Karpas-422 (cell line): ENCODE measurements at places on chromosomes 5 and 9.

DNA sequence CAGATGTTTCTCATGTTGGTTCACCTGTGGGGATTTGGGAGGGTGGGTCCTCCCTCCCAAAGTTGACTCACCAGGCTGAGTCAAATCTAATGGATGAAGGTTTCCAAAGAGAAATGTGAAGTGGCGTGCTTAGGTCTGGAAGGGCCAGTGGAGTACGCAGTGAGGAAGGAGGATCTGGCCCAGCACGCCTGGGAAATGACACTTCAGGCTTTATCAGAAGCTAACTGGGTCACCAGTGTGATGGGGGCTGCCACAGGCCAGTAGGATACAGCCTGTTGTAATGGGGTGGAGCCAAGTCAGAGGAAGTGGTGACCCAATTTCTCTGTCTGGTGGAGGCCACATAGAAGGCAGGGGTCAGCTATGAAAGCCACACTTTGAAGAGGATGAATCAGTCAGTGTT, 18.0 kb downstream of the POLR1E start:
- no peak overlapping the region for H3K4me3 ChIP-seq
- no peaks in the 10 kb centered on the region for H3K4me1 ChIP-seq
- H3K27ac ChIP-seq = no peak overlapping the region
- peaks cover 57% of the 10 kb centered on the region for H3K36me3 ChIP-seq
- no peaks in the 10 kb centered on the region for H3K27me3 ChIP-seq

- H3K27me3 ChIP-seq = no peaks in the 10 kb centered on the region
- DNase-seq = no peak
- H3K36me3 ChIP-seq = no peaks in the 10 kb centered on the region
- no peaks in the 10 kb centered on the region; the same call in 1 of the 2 replicates for H3K4me1 ChIP-seq
- no peak overlapping the region for H3K4me3 ChIP-seq
Measured at GRCh38 chr9:116276651-116277121, 123.1 kb downstream of the PAPPA start.

DNA sequence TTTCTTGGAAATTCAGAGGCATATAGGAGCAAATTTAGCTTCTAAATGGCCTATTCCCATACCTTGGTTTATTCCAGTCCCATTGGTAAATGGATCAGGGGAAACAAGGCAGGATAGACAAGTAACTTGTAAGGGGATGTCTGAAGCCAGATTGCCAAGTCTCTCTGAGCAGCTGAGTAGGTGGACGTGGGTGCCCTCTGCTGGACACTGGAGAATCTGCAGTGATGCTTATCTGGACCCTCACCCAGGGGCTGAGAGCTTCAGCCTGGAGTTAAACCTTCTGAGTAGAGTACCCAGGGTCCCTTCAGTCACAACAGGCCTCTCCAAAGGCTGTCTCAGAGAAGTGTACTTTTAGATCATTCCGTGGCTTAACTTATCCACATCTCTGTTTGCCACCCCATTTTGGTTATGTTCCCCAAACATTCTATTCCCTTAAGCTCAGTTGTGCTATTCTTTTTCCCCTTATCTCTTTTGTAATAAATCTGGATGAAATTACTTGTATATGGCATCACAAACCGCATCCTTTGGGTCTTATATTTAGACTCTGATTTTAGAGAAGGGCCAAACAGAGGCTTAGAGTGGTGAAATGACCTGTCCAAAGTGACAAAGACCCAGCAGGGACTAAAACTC, 218.3 kb upstream of the GLRA1 start:
- DNase-seq = peak; percentile 82
- no peaks in the 10 kb centered on the region for H3K4me1 ChIP-seq
- H3K36me3 ChIP-seq = no peaks in the 10 kb centered on the region
- H3K27ac ChIP-seq = no peak overlapping the region
- H3K27me3 ChIP-seq = no peaks in the 10 kb centered on the region
- no peak overlapping the region for H3K4me3 ChIP-seq

DNA sequence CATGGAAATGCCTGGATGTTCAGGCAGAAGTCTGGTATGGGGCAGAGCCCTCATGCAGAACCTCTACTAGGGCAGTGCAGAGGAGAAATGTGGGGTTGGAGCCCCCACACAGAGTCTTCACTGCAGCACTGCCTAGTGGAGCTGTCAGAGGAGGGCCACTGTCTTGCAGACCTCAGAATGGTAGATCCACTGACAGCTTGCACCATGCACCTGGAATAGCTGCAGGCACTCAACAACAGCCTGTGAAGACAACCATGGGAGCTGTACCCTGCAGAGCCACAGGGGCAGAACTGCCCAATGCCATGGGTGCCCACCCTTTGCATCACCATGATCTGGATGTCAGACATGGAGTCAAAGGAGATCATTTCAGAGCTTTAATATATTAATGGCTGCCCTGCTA, 36.9 kb downstream of the TRIP13 start:
- H3K27ac ChIP-seq = no peak overlapping the region
- no peaks in the 10 kb centered on the region for H3K27me3 ChIP-seq
- no peak for DNase-seq
- H3K4me1 ChIP-seq = no peaks in the 10 kb centered on the region
- no peaks in the 10 kb centered on the region for H3K36me3 ChIP-seq

DNA sequence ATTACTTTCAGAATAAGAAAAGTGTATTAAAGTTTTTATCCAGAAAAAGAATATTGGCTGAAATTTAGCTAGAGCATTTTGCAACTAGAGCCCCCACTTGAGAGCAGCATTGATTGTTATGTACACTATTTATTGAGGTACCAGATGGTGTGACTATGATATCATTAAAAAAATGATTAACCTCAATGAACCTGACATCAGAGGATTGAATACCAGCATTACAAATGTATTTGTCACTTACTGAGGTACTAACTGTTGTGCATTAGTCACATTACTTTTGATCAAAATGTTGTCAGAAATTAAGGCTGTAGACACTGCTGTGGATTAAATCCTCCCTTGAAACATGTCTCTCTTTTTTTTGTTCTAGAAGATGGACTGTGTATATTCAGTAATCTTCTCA, 127.8 kb upstream of the DHFR start:
- no peak for DNase-seq
- H3K27ac ChIP-seq = no peak overlapping the region
- H3K27me3 ChIP-seq = no peaks in the 10 kb centered on the region

GRCh38 chr5:64722588-64722987, 32.3 kb downstream of the SHISAL2B start:
- H3K27me3 ChIP-seq = no peaks in the 10 kb centered on the region
- H3K4me1 ChIP-seq = no peaks in the 10 kb centered on the region
- no peak for DNase-seq
- H3K27ac ChIP-seq = no peak overlapping the region
- H3K4me3 ChIP-seq = no peak overlapping the region

DNA sequence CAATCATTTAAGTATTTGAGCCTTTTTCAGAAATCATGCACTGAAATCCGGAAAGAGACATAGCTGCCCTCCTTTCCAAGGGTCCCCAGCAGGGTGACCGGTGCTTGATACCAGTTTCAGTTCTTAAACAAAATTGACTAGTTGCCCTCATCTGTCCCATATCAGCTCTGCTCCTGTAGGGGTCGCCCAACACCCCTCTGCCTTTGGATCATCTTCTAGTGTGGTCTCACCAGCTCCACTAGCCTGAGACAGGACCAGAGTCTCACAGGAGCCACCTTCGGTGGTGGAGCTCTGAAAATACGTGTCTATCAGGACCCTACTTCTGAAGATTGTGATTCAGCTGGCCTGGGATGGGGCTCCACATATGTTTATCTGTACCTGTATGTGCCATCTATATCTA, 428.2 kb downstream of the ENC1 start:
- peak; percentile 68 for DNase-seq
- H3K36me3 ChIP-seq = no peaks in the 10 kb centered on the region
- no peaks in the 10 kb centered on the region for H3K27me3 ChIP-seq
- H3K27ac ChIP-seq = no peak overlapping the region

DNA sequence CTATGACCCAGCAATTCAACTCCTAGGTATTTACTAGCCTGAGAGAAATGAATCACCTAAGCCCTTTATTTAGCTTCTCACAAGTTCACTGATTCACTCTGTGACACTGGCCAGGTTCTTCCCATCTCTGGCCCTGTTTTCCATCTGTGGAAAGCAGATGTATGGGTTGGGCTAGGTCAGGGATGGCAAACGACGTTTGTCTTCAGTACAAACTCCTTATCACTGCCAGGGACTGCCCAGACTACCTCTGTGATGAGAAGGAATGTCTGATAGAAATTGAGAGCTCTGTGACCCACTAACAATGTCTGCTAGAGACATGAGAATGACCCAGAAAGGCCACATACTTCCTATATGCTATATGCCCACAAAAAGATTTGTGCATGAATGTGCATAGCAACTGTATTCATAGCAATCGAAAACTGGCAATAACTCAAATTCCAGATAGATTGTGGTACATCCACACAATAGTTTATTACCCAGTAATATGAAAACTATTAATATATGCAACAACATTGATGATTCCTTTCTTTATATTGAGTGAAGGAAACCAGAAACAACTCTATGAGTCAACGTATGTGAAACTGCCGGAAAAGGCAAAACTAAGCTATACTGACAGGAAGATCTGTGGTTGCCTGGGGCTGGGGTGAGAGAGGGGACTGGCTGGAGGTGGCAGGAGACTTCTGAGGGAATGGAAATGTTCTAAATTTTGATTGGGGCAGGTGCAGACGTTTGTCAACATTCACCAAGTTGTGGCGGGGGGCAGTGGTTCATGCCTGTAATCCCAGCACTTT, 32.0 kb upstream of the ADAM19 start:
- no peaks in the 10 kb centered on the region for H3K27me3 ChIP-seq
- DNase-seq = no peak
- no peak overlapping the region for H3K27ac ChIP-seq
- peaks cover 9% of the 10 kb centered on the region for H3K4me1 ChIP-seq
- no peak overlapping the region for H3K4me3 ChIP-seq

DNA sequence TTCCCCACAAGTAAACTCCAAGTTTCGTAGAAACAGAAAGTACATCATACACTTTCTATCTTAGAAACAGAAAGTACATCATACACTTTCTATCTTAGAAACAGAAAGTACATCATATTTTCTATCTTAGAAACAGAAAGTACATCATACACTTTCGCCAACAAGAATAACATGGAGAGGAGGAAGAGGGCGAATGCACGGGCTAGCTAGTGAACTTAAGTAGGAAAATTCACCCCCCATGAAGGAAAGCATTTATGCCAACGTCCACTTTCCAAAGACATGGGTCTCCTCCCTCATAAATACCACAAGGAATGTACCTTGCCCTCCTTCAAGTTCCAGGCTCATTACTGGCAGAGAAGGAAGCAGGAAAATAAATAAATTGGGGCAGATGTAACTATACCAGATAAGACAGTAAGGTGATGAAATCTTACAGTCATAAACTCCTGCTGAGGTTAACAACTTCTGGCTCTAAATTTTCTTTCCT, 64.7 kb downstream of the FRMD3 start:
- no peaks in the 10 kb centered on the region for H3K36me3 ChIP-seq
- DNase-seq = no peak
- H3K4me1 ChIP-seq = no peaks in the 10 kb centered on the region

- H3K4me3 ChIP-seq = no peak overlapping the region
Measured at GRCh38 chr5:91049800-91050199, 333.3 kb downstream of the ARRDC3 start.

- H3K27ac ChIP-seq = no peak overlapping the region
- H3K36me3 ChIP-seq = no peaks in the 10 kb centered on the region
- no peaks in the 10 kb centered on the region for H3K4me1 ChIP-seq
- no peaks in the 10 kb centered on the region for H3K27me3 ChIP-seq
Measured at GRCh38 chr9:107435415-107435814, 54.2 kb downstream of the KLF4 start.

GRCh38 chr9:92969516-92970466, 22.5 kb downstream of the FGD3 start:
- H3K4me3 ChIP-seq = no peak overlapping the region
- no peak overlapping the region for H3K27ac ChIP-seq
- H3K4me1 ChIP-seq = peaks cover 12% of the 10 kb centered on the region

GRCh38 chr9:79764374-79764773, 192.6 kb downstream of the TLE4 start:
- no peak overlapping the region for H3K27ac ChIP-seq
- no peaks in the 10 kb centered on the region for H3K36me3 ChIP-seq
- DNase-seq = no peak

DNA sequence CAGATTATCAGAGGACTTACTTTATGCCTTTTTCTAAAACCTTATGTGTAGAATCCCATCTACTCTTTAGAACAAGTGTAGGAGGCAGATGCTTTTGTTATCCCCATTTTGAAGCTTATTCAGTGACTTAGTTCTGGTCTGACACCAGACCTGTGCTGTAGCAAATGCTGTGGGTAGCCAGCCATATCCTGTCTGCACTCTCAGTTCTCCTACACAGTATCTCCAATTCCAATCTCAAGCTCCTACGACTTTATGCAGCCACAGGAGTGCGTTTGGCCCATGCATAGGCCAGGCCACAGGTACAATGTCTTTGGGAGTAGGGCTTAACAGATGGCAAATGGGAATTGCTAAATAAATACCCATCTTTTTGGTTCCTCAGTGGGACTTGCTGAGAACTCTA, 292.6 kb downstream of the MCTP1 start:
- H3K36me3 ChIP-seq = no peaks in the 10 kb centered on the region
- no peak for DNase-seq
- H3K27ac ChIP-seq = no peak overlapping the region
- no peak overlapping the region for H3K4me3 ChIP-seq
- no peaks in the 10 kb centered on the region for H3K27me3 ChIP-seq

- H3K4me3 ChIP-seq = no peak overlapping the region
- no peaks in the 10 kb centered on the region for H3K27me3 ChIP-seq
- no peak for DNase-seq
- no peak overlapping the region for H3K27ac ChIP-seq
- H3K36me3 ChIP-seq = no peaks in the 10 kb centered on the region
Measured at GRCh38 chr5:125276096-125276495, 529.7 kb upstream of the ZNF608 start.

DNA sequence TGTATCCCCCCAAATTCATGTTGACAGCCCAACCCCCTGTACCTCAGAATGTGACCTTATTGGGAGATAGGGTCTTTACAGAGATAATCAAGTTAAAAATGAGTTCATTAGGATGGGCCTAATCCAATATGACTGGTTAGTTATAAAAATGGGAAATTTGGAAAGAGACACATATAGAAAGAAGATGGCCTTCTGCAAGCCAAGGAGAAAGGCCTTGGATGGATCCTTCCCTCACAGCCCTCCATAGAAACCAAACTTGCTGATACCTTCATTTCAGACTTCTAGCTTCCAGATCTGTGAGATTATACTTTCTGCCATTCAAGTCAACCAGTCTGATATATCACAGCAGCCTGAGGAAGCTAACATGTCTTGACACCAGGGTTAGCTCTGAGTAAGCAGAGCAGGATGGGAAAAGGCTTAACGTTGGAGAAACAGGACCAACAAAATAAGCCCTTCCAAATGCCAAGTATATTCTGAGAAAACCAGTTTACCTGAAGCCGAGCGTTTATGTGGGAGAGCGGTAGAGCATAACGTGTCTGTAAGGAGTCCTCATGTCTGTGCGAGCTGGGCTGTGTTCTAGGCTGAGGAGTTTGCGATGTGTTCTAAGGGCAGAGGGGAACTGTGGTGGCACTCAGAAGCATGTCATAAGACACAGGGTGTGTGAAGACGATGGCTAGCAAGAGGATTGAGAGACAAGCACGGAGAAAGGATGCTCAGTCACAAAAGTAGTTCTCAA, 206.1 kb downstream of the PIK3R1 start:
- no peak for DNase-seq
- no peaks in the 10 kb centered on the region for H3K4me1 ChIP-seq
- H3K4me3 ChIP-seq = no peak overlapping the region

DNA sequence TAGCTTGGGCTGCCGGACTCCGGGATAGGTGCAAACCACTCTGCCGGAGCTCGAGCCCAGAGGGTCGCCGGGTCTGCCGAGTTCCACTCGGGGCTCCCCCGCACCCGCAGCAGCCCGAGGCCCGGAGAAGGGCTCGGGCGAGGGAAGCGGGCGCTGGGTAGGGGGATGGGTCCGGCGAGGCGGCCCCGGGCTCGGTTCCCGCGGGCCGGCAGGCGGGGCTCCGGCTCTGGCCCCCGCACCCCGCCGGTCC, 507 bp downstream of the RICTOR start:
- peak overlapping the region; percentile 45; the same call in 1 of the 2 replicates for H3K27ac ChIP-seq
- no peaks in the 10 kb centered on the region for H3K27me3 ChIP-seq
- DNase-seq = no peak
- peak overlapping the region; percentile 77 for H3K4me3 ChIP-seq
